ENCODE measurements at places on chromosomes 6 and 20.
A peak's percentile ranks its signal among the peaks of the same experiment; 100 is the strongest.

GRCh38 chr6:14406614-14407331, 289.2 kb downstream of the CD83 start:
- DNase-seq: no peak

DNA sequence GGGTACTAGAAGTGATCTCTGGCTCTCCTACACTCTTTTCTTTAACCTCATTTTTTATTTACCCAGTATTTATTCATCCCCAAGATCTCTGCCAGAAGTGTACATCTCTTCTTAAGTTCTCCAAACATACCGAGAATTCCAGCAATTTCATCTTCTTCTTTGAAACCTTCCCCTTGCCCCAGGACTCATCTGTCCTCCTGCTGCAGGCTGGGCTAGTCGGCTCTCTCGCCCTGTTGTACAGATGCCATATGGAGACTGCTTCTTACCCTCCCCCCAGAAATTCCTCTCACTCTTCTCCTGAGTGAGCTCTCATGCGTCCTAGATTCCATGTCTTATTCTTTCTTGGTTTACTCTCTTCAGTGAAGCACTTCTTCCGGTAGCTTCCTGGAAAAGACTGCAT, 21.9 kb upstream of the PNRC1 start:
- DNase-seq: no peak

DNA sequence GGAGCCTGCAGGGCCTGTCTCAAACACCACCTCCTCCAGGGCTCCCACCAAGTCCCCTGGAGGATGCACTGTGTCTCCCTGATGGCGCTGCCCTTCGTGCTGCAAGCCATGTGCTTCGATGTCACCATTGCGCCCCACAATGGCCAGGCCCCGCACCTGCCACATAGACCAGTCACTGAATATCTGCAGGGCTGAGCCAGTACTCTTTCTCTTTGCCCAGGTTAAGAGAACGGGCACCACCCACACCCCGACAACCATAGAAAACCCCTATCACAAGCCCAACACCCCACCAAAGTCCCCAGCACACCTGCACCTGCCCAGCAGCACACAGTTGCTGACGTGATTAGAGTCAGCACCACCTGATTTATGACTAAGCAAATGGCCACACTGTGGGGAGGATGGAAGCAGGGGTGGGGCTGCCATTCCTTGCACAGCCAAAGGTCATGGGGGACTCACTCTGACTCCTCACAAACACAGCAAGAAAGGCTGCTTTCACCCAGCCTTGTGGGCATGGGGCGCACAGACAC, 104.3 kb downstream of the SLC23A2 start:
- DNase-seq: no peak

- no peak for DNase-seq
Observed at GRCh38 chr20:32970115-32970972, 33.9 kb downstream of the SUN5 start.

GRCh38 chr20:8726460-8726859, 342.4 kb upstream of the PLCB4 start:
- DNase-seq: no peak

- no peak for DNase-seq
Observed at GRCh38 chr6:52109171-52109571, 21.8 kb upstream of the PKHD1 start.

- DNase-seq: peak; percentile 84
Observed at GRCh38 chr20:62066339-62066982, 780 bp upstream of the TAF4 start.

DNA sequence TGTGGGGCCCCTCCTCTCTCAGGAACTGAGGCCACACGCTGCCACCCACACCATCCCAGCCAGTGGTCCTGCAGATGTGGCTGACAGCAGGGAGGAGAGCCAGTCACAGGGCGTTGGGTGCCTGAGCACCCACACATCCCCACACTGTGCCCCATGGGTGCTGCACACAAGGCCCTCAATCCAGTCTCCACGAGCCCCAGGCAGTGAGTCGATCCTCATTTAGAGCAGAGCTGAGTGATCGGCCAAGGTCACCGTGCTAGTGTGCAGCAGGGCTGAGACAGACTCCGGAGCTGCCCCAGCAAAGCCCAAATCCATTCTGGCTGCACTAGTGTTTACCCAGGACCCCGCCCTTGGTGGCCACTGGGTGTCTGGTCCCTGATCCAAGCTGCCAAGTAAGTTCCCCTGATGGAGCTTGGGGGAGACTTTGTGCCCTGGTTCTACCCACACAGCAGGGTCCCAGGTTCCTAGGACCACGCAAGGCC, 9.0 kb downstream of the C20orf203 start:
- DNase-seq: no peak

DNA sequence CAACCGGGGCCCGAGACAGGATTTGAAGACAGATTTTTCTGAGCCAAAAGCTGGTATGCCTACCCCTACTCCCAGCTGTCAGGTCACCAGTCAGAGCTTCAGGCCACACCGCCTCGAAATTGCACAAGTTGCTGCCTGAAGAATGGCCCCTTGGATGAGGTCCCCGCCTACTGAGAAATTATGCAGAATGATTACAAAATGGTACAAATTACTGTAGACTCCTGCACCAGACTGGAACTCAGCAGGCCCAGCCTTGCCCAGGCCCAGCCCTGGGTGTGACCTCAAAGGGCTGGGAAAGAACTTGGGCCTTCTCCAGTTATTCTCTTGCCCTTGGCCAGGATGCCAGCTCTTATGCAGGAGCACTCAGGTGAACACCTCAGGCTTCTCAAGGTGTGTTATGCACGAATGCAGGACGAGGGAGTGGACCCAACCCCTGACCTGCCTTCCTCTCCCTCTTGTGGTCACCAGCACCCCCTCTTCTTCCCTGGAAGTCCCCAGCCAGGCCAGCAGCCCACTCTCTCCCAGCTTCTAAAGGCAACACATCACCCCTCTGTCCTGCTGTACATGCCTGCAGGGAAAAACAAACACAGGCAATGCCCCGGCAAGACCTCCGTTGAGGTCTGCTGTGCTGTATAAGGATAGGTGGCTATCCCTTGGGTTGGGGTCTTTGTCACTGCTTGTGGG, 88.7 kb upstream of the NAA20 start:
- DNase-seq: no peak
